ENCODE measurements at places on chromosomes 11 and 22.

- H3K27ac ChIP-seq: no peak overlapping the region
- no peaks in the 10 kb centered on the region for H3K36me3 ChIP-seq
- DNase-seq: no peak
- no peaks in the 10 kb centered on the region for H3K27me3 ChIP-seq
- H3K4me3 ChIP-seq: no peak overlapping the region
- H3K4me1 ChIP-seq: no peaks in the 10 kb centered on the region
Observed at GRCh38 chr11:12603143-12604088, 70.8 kb upstream of the TEAD1 start.

DNA sequence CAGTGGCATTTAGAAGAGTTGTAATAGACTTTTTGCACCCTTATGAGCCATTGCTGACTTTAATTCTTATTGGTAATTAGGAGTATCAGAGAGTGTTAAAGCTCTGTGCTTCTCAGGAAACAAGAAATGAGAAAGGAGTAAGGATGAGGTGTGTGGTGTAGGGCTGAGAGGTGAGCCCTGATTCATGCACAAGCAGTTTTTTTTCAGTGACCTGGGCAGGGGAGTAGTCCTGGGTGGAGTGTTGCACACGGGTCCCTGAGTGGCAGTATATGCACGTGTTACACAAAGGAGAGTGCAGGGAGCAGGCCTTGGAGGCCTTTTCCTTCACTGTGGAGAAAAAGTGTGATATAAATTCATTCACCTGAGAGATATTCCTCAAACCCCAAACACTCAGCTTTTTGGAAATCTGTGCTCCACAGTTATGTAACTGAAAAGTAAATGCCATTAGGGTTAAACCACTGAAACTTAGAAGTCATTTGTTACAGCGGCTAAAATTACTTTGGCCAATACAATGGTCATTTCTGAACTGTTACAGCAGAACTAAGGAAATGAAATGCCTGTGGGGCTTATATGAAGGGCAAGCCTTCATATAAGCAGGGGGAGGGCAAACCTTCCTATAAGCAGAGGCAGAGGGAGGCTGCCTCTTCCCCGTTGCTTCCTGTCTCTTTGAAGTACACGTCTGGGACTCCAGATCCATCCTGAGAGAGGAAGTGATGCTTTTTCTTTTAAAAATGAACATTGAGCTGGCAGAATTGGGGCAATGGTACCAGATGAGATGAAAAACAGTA, 62.6 kb upstream of the OLFML1 start:
- no peaks in the 10 kb centered on the region for H3K27me3 ChIP-seq
- H3K36me3 ChIP-seq: no peaks in the 10 kb centered on the region
- DNase-seq: no peak
- no peak overlapping the region for H3K27ac ChIP-seq
- H3K4me1 ChIP-seq: no peaks in the 10 kb centered on the region

- H3K27ac ChIP-seq: no peak overlapping the region
- no peak overlapping the region for H3K4me3 ChIP-seq
- H3K36me3 ChIP-seq: no peaks in the 10 kb centered on the region
- no peaks in the 10 kb centered on the region for H3K27me3 ChIP-seq
Observed at GRCh38 chr11:60124802-60125432, 36.5 kb downstream of the MS4A2 start.

DNA sequence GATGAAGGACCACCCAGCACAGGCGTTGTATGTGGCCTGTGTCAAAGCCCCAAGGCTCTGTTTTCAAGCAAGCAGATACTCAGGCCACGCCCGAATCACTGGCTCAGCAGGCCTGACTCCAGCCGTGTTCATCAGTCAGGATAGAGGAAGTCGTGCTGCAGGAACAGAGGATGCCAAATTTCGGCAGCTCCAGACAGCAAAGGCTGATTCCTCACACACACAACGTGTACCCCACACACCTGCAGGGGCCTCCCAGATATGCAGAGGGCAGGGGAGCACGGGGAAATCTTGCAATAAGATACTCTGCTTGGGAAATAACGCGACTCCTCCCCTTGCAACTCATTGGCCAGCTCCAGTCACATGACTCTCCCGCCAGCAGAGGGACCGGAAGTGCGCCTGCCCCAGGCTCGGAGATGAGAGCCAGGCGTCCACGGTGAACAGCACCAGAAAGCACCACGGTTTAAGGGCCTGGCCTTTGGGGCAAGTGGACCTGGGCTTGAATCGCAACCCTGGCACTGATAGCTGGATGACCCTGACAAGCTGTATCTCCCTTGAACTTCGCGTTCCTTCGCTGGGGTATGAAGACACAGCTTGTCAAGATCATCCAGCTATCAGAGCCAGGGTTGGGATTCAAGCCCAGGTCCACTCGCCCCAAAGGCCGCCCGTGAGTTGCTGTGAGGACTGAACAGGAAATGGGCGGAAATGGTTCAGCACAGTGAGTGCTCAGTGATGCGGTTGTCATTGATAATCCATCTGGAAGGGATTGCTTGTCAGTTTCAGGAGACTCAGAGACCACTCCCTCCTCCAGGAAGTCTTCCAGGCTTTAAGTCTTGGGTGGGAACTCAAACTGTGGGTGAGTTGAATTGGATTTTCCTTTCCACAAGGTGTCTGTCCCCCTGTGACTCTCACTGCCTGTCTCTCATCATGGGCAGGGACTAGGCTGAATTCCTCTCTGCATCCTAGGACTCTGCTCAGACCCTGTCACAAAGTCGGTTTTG, 88.5 kb downstream of the MYEOV start:
- H3K4me3 ChIP-seq: no peak overlapping the region
- no peaks in the 10 kb centered on the region for H3K36me3 ChIP-seq
- H3K4me1 ChIP-seq: no peaks in the 10 kb centered on the region
- no peak for DNase-seq
- no peak overlapping the region for H3K27ac ChIP-seq
- no peaks in the 10 kb centered on the region for H3K27me3 ChIP-seq

DNA sequence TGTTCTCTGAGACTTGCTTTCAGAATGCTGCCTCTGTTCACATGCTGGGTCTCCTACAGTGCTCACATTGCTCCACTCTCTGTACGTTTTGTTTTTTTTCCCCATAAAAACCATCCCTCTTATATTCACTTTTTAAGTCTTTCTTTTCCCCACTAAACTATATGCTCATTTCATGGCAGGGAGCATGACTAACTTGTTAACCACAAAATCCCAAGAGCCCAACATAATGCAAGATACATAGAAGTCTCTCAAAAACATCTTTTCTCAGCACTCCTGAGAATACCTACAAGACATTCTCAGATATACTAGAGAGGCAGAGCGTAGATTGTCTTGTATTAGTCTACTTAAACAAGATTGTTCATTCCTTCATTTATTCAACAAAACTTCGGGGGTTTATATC, 73.3 kb downstream of the FAM76B start:
- H3K36me3 ChIP-seq: no peaks in the 10 kb centered on the region
- H3K27me3 ChIP-seq: no peaks in the 10 kb centered on the region
- no peak overlapping the region for H3K4me3 ChIP-seq
- H3K27ac ChIP-seq: no peak overlapping the region
- DNase-seq: no peak
- H3K4me1 ChIP-seq: no peaks in the 10 kb centered on the region

DNA sequence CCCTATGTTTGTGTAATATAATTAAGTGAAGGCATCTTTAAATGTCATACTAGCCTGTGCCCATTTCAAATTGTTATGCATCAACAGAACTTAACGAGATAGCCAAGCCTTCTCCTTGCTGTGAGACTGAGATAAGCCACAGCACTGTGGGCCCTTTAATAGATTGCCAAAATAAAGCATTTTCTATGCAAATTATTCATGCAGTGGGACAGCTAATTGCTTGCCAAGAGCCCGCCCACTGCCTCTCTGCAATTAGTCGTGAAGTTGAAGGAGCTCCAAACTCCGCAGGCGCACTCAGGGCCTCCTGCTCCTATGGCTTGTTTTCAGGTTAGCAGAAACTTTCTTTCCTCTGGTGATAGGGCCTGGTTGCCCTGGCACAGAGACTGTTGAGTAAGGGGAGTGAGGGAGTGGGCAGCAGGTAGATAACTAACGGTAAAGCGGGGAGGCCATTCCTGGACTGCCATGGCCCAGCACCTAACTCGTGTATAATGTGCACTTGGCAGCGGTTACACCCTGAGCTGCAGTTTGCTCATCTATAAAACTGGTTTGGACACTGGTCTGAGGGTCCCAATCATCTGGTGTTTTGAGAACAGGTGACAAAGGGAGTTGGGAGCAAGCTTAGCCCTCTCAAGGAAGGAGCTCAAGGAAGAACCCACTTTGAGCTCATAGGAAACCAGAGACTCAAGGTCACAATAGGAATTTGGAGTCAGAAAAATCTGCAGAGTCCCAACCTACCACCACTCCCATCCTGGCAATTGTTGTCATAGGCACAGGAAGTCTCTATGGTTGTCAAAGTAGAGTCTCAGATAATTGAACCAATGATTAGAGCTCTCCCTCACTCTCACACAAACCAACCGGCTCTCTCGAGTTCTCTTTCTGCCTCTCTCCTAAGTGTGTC, 33.9 kb upstream of the RIC3 start:
- no peaks in the 10 kb centered on the region for H3K4me1 ChIP-seq
- DNase-seq: peak; percentile 56
- H3K27ac ChIP-seq: no peak overlapping the region
- H3K27me3 ChIP-seq: no peaks in the 10 kb centered on the region

- H3K27ac ChIP-seq: no peak overlapping the region
- DNase-seq: no peak
- H3K4me1 ChIP-seq: no peaks in the 10 kb centered on the region
- H3K36me3 ChIP-seq: no peaks in the 10 kb centered on the region
Observed at GRCh38 chr11:126186708-126187529, 24.5 kb downstream of the RPUSD4 start.

DNA sequence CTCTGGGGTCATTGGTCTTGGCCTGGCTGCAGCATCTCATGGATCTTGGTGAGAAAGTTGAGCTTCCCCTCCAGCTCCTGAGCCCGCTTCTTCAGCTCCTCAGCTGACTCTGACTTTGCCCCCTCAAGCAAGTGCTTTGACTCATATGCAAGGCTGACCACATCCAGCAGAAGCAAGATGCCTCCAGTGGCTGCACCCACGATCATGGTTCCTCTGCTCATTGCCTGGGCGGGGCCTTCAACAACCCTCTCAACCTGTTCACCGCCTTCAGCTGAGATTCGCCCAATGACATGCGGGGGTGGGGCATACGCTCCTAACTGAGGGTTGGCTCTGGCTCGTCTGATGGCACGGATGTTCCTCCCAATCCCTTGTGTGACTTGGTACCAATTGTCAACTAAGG, 11.9 kb downstream of the APOL2 start:
- no peaks in the 10 kb centered on the region for H3K4me1 ChIP-seq
- H3K4me3 ChIP-seq: no peak overlapping the region
- peak; percentile 87 for DNase-seq
- no peaks in the 10 kb centered on the region for H3K27me3 ChIP-seq
- no peak overlapping the region for H3K27ac ChIP-seq
- peaks cover 48% of the 10 kb centered on the region for H3K36me3 ChIP-seq

GRCh38 chr11:57190548-57190947, 8.8 kb downstream of the LRRC55 start:
- H3K27me3 ChIP-seq: no peaks in the 10 kb centered on the region
- no peaks in the 10 kb centered on the region for H3K36me3 ChIP-seq
- no peak overlapping the region for H3K4me3 ChIP-seq
- DNase-seq: no peak
- no peak overlapping the region for H3K27ac ChIP-seq
- no peaks in the 10 kb centered on the region for H3K4me1 ChIP-seq

DNA sequence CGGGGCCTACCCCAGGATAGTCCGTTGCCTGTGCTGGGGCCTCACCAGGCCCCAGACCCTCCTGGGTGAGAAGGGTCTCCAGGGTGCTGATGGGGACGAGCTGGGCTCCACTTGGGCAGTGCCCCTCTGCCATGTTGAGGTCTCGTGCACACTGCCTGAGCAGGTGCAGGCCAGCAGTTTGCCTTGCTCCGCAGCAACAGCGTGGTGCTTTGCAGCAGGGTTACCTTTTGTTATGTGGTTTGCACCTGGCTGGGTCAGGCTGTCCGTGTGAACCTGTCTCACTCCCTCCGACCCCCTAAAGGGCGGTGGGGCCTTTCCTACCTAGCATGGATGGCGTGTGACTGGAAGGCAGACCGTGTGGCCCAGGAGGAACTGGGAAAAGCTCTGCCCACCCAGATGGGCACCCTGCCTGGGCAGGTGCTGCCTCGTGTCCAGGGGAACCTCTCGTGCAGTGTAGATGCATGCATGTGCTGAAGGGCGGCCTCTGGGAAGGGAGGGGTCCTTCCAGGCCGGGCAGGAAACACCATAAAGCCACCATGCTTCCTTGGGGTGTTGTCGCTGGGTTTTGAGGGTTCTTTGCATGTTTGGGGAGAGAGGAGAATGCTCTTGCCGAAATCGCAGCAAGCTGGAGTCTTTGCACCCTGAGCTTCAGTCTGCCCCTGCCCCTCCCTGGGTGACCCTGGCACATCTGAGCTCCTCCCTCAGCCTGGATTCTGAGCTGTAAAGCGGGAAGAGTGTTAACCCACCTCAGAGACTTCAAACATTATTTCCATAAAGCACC, 75.4 kb upstream of the PPARA start:
- peak overlapping the region; percentile 100 for H3K27ac ChIP-seq
- H3K4me3 ChIP-seq: peak overlapping the region; percentile 95
- no peak for DNase-seq
- peaks cover 56% of the 10 kb centered on the region for H3K4me1 ChIP-seq
- no peaks in the 10 kb centered on the region for H3K36me3 ChIP-seq

DNA sequence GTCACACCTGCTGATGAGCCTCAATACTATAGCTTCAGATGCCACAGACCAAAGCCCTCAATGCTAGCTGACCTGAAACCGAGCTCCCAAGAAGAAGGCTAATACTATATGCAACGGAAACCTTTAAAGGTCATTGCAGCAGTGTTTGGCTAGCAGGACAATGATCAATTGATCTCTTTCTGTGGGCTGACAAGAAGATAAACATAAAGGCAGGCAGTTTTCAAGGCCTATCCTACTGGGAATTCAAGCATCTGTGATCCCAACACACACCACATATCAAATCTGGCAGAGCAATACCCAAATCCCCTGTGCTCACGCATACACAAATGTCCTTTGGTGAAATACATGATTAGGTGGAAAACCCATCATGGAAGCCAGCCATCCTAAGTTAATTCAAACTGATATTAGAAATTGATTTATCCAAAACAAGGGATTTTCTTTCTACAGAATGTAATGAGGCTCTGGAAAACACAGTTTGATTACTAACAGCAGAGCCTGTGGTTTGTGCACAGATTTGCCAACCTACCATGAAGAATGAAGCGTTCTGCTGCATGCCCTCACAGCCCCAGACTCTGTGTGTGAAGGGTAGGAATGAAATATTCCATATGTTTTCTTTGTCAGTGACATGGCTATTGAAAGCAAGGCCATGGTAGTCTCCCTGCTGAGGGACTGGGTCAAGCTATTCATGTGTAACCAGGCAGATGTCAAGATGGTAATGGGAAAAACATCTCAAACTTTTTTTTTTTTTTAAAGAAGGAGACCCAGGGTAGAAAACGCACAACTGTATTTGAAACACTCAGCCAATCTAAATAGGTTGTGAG, 12.2 kb downstream of the LGR4 start:
- no peaks in the 10 kb centered on the region for H3K36me3 ChIP-seq
- H3K27me3 ChIP-seq: no peaks in the 10 kb centered on the region
- H3K27ac ChIP-seq: no peak overlapping the region
- DNase-seq: no peak
- no peak overlapping the region for H3K4me3 ChIP-seq
